ENCODE measurements at places on chromosomes 5 and 9.

GRCh38 chr9:106859957-106860720 lies 2.8 kb upstream of the ZNF462 start:
- no peak for DNase-seq

GRCh38 chr9:5879419-5880181 lies 11.1 kb upstream of the MLANA start:
- DNase-seq: no peak

DNA sequence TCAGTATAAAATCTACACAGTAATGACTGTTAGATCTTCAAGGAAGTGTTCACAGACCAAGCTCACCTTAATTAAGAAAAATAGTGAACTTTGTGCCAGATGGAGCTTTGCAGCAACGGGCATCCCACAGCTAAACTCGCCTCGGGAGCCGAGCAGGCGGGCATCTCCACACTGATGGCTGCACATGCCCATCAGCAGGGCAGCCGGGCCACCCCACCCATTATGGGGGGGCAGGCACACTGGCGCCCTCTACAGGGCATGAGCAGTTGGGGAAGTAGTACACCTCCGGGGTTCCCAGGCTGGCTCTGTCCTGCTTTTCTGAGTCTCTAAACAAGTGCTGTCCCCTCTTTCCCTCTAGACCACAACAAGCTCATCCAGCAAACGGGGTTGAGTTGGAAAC lies 21.6 kb downstream of the ANKS6 start:
- no peak for DNase-seq

- no peak for DNase-seq
Observed at GRCh38 chr5:121408778-121409177, 442.9 kb upstream of the FTMT start.
